ENCODE measurements at places on chromosomes 3 and 15.

- DNase-seq, result no peak
Measured at GRCh38 chr3:176663837-176664831, 533.1 kb downstream of the TBL1XR1 start.

DNA sequence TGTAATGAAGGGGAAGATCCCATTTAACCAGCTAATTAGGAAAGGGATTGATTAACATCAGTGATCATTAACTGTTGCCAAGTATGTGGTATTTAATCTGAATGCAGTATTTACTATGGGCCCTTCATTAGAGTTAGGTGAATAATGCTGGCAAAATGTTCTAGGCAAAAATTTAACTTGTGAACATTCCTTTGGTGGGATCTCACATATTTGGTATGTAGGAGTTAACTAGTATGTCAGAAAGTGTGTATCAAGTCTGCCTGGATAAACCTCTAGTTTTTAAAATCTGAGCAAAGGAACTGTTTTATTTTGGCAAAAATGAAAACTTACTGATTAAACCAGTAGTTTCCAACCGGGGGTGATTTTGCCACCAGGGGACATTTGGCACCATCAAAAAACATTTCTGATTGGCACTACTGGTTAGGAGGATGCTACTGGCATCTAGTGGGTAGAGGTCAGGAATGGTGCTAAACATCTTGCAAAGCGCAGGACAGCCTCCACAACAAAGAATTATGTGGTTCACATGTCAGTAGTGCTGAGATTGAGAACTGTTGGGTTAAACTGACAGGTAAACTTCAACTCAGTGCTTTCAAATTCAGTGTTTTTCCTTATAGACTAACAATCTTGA, 22.5 kb downstream of the LRTM1 start:
- DNase-seq, result no peak

GRCh38 chr3:113000691-113001090, 9.9 kb downstream of the GTPBP8 start:
- DNase-seq, result no peak

DNA sequence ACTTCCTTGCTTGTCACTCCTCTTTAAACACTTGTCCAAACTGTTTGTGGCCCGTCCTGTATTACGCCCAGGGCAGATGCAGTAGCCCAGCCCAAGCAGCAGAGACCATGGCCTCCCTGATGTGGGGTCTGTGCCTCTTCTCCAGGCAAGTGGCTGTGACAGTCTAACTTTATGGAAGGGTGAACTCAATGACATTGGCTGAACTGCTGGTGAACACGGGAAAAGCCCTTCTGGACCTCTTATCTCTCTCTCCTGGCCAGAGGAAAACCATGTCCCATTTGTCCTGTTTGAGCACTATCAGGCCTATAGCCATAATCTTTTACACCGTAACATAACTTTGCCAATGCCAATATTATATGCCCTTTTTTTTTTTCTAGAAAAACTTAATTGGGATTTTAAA, 67.6 kb downstream of the SMAD3 start:
- no peak for DNase-seq

GRCh38 chr3:46854555-46854991, 8.7 kb downstream of the MYL3 start:
- DNase-seq, result no peak

- no peak for DNase-seq
Measured at GRCh38 chr3:7254251-7254650, 393.3 kb downstream of the GRM7 start.

DNA sequence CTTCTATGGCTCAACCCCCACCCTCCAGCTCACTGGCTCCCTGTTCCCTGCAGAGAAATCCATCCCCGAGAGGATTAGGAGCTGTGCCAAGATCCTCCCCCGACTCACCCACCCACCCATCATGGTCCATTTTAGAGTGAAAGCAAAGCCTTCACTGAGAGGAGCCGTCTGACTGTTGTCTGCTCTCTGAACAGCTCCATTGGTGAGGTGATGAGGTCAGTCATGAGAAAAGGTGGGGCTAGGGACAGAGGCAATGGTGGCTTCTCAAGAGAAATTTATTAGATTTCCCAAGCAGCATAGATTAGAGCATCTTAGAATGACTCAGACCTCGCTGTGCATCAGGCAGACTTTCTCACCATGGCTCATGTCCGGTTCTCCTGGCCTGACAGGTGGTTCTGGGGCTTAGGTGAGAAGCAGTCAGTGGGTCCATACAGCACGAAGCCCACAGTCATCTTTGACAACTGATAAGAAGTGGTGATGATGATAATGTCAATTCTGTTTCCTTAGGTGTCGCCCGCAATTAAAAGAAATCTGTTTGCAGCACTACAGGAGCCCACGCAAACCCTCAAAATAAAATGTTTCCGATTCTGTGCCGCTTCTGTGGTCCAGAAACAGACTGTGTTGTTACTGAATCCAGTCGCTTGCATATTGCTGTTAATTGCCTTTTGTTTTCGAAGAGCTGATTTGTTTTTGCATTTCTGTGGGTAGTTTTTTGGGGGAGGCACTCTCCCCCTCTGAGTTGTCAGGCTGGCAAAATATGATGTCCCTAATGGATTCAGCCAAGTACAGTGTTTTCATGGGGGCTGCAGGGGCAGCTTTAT, 24.8 kb upstream of the RHO start:
- DNase-seq, result no peak

- DNase-seq, result no peak
Measured at GRCh38 chr15:95298729-95299128, 1031.8 kb upstream of the NR2F2 start.

DNA sequence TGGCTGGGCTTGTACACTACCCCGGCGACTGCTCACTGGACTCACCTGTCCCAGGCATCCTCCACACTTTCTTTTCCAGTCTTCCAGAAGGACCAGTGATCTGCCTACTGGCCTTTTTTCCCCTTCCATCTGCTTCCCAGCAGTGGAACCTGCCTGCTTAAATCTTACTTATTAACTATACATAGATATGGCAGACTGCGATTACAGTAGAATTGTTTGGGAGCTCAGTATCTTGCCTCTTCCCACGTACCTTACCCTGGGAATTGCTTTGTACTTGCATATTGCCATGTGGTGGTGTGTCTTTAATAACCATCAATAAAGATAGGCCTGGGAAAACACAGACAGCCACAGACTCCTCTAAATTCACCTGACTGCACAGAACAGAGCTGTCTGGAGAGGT, 11.8 kb upstream of the HES1 start:
- DNase-seq, result no peak

- no peak for DNase-seq
Measured at GRCh38 chr3:183808355-183808754, 17.0 kb downstream of the MAP6D1 start.

DNA sequence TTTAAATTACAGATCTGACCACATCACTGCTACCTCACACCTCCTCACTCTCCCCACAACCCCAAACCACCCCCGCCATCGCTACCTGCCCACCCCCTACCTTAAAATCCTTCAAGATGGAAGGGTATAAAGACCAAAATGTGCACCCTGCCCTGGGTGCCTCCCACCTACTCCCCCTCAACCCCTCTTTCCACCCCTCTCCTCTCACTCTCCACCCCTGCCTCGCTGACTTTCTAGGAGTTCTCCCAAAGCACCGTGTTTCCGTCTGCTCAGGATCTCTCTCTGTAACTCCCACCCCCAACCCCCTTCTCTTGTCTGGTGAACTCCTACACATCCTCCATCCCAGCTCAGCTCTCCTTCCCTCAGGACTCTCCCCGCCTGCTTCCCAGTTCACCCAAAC, 69.1 kb downstream of the MEGF11 start:
- no peak for DNase-seq

DNA sequence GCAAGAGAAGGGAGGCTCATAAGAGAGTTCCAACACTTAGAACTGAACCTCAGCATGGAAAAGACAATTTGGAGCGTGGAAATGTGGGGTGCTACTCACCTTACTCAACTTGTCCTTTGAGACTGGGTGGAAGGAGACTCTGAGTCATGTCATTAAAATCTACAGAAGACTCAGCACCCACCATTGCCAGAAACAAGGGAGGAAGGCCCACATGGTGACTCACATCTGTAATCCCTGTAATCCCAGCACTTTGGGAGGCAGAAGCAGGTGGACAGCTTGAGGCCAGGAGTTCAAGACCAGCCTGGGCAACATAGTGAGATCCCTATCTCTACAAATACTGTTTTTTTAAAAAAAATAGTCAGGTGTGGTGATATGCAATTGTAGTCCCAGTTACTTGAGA, 161.9 kb upstream of the UBE3A start:
- DNase-seq, result no peak

- no peak for DNase-seq
Measured at GRCh38 chr3:128610451-128611070, 40.1 kb downstream of the RPN1 start.

- no peak for DNase-seq
Measured at GRCh38 chr15:89129123-89129815, 41.0 kb downstream of the ABHD2 start.

DNA sequence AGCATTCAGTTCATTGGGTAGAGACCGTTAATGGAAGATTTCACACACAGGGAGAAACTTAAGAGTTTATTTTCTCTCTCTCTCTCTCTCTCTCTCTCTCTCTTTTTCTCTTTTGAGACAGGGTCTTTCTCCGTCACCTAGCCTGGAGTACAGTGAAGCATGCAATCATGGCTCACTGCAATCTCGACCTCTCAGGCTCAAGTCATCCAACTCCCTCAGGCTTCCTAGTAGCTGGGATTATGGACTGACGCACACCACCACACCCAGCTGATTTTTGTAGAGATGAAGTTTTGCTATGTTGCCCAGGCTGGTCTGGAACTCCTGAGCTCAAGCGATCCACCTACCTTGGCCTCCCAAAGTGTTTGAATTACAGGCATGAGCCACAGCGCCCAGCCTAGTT, 1.6 kb downstream of the WDR72 start:
- DNase-seq, result no peak
